Activated naive CD8-positive, alpha-beta T cell treated with anti-CD3 and anti-CD28 coated beads, Interleukin-2, amount 50 U/mL, for 24 hours (primary cell): ENCODE measurements at places on chromosomes 12 and 14.

DNA sequence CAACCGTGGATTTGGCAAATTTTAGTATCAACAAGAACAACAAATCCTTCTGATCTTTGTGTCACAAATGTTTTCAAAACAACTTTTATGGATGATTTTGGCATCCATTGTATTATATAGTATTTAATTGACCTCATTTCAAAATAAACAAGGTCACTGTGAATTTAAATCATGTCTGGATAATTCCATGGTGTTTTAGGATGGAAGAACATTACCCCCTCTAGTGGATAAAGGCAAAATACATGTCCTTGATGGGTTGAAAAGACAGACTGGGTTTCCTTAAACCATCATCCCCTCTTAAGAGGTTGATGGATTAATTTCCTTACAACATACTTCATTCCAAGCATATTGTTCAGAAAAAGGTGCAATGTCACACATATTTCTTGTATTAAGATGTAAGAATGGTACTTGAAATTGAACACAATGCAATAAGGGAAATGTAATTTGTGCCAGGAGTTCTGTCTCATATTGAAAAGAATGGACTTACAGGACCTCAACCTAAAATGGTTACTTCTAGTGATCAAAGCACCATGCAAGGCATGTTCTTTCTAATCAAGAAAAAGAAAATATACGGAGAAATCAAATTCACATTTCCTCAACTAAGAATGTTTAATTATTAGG lies 352.0 kb downstream of the BCAT1 start:
- no peak overlapping the region for H3K4me3 ChIP-seq
- DNase-seq = no peak
- no peaks in the 10 kb centered on the region for H3K36me3 ChIP-seq
- H3K4me1 ChIP-seq = peaks cover 17% of the 10 kb centered on the region
- no peak overlapping the region for H3K27ac ChIP-seq
- peaks cover 8% of the 10 kb centered on the region for H3K27me3 ChIP-seq

- H3K36me3 ChIP-seq = no peaks in the 10 kb centered on the region
- H3K27ac ChIP-seq = no peak overlapping the region
- H3K27me3 ChIP-seq = peaks cover 14% of the 10 kb centered on the region
- H3K4me1 ChIP-seq = peaks cover 11% of the 10 kb centered on the region
- H3K4me3 ChIP-seq = no peak overlapping the region
Measured at GRCh38 chr12:57129889-57130288, 1.6 kb downstream of the LRP1 start.

GRCh38 chr14:68842298-68842697 lies 49.4 kb upstream of the ZFP36L1 start:
- H3K4me3 ChIP-seq = no peak overlapping the region
- H3K4me1 ChIP-seq = peaks cover 50% of the 10 kb centered on the region
- H3K27ac ChIP-seq = peak overlapping the region; percentile 3
- DNase-seq = no peak
- peaks cover 4% of the 10 kb centered on the region for H3K27me3 ChIP-seq

DNA sequence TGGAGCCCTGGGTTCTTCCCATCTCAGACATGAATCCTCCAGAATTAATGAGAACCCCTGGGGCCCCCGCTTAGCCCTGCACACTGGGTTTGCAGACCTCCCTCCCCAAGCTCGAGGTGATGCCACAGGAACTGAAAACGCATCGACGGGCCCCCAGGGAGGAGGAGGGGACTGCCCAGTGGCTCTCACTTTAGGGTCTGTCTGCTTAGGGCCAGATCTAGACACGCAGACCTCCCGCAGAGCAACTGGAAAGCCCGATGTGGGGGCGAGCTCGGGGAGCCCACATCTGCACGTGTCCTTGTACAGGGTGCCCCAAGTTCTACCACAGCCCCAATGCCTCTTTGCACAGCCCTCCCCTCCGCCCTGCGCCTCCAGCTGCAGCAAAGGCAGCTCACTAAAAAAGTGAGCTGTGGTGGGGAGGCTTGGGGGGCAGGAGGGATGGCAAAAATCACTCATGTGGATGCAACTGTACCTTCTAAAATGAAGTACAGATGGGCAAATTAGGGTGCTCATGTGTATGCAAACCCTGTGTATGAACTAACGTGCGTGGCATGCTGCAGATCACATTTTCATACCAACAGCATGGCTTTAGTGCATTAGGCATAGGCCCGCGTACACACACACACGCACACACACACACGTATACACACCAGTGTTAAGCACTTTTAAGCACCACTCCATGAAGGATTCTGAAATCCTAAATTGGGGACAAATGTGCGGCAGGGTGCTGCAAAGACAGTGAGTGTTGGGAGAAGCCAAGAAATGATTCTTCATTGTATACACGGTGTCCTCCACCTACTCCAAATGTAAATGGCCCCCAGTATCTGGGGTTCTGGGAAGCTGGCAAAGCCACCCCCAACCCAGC lies 99.9 kb upstream of the MAP1LC3B2 start:
- H3K4me1 ChIP-seq = no peaks in the 10 kb centered on the region
- no peak overlapping the region for H3K27ac ChIP-seq
- H3K4me3 ChIP-seq = no peak overlapping the region

DNA sequence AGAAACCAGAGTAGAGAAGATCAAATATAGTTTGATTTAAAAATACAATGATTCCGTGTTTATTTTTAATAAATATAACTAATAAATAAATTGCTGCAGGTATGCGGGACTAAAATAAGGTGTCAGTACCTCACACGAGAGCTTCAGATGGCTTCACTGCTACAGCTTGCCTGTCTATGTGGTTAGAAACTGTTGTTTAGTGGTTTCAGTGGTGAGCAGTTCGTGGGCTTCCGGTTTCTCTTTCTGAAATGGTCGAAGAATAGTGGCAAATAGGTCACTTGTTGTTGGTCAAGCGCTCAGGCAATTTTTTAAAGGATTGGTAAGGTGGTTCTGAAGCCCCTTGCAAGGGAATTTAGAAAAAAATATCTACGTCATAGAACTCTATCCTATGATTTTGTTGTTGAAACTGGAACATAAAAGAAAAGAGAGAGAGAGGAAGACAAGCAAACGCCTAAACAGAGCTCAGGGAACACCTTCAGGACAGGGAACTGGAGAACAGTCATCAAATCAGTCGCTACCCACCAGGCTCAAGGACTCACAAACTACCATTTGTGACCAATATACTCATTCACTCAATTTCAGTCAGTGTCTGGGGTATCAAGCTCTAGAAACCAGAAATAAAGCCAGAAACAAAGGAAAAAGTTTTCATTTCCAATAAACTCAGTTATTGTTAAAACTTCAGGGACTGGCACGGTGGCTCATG lies 31.3 kb downstream of the GABARAPL1 start:
- H3K4me1 ChIP-seq = peaks cover 47% of the 10 kb centered on the region
- peak overlapping the region; percentile 66 for H3K4me3 ChIP-seq
- peaks cover 1% of the 10 kb centered on the region for H3K27me3 ChIP-seq
- H3K27ac ChIP-seq = peak overlapping the region; percentile 45

- no peak overlapping the region for H3K4me3 ChIP-seq
- H3K27me3 ChIP-seq = no peaks in the 10 kb centered on the region
- no peaks in the 10 kb centered on the region for H3K4me1 ChIP-seq
- no peak for DNase-seq
- no peak overlapping the region for H3K27ac ChIP-seq
Measured at GRCh38 chr14:86973177-86973576, 1019.8 kb downstream of the GALC start.
